ENCODE measurements at places on chromosomes 4 and X.

- no peak for DNase-seq
Observed at GRCh38 chrX:19956923-19957322, 33.9 kb downstream of the BCLAF3 start.

- no peak for DNase-seq
Observed at GRCh38 chr4:23504083-23504482, 385.8 kb downstream of the PPARGC1A start.

DNA sequence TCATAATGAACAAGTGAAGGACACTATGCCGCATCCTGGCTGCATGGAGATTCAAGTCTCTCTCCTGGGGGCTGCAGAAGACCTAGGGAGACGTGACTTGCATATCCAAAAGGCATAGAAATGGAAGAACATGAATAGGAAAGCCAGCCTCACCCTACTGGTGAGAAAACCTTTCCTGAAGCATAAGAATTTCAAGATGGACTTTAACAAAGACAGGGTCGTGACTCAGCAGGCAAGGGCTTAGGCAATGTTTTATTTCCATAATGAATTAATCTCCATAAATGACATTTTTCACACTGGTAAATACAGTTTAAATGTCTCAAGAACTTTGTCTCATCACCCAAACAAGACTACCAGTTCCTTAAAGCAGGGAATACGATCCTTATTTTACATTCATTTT lies 78.9 kb downstream of the RFC1 start:
- DNase-seq, result no peak

- DNase-seq, result no peak
Observed at GRCh38 chrX:13066391-13066790, 22.0 kb upstream of the FAM9C start.

DNA sequence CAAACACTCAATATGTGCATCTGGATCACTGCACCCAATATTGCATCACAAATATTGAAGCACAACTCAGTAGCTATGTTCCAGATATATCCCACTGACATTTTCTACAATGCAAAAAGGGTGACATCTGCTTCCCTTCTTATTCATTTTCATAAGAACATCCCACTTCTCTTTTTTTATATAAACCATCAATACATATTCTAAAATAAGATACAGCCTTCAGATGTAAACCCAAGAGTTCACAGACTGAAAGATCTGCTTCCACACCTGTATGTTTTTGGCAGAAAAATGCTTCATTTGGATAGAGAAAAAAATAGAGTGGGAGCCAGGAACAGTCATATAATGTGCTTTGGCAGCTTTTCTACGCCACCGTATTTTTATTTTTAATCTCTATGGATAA lies 815.6 kb upstream of the ADGRL3 start:
- no peak for DNase-seq

DNA sequence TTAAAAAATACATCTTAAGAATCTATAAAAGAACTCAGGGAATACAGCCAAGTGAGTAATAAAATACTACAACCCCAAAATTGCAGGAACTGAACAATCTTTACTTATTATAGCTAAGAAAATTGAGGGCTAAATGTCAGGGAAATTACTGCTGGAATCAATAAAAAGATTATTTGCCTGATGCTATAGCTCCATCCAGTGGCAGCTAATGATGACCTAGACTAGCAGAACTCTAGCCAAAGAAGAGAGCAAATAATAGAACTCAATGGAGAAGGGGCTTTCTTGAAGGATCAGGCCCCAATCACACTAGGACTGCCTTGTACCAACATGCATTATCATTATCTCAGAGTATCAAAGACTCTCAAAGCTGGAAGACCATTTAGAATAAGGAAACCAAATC lies 85.0 kb upstream of the FAM241A start:
- DNase-seq, result no peak

DNA sequence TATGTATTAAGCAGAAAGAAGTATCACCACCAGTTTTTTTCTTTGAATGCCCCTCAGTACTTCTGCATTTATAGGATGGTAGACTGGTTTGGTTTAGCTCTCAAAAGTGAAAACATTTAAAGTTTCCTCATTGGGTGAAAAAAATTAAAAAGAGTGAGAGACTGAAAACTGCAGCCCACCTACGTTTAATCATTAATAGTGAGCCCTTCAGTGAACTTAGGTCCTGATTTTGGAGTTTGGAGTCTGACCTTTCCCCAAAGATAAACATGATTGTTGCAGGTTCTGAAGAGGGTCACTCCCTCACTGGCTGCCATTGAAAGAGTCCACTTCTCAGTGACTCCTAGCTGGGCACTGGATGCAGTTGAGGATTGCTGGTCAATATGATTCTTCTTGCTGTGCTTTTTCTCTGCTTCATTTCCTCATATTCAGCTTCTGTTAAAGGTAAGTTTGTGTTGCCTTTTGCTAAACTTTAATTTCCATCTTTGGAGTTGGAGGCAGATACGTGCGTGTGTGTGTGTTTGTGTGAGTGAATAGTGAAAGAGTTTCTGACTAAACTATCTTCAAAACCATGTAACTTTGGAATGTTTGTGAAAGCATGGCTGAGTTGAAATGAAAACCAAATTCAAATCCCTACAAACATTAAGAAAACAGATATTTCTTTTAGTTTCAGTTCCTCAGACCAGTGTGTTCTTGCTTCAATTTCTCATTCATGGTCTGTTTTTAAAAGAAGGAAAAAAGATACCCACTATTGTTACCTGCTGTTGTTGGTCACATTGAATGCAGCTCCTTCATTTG lies at the start of gene MTTP:
Gene MTTP (plus strand): TSS at position 295 of the 795 bp plus-strand sequence. CDS start 86 bp downstream, at position 381.
- no peak for DNase-seq

DNA sequence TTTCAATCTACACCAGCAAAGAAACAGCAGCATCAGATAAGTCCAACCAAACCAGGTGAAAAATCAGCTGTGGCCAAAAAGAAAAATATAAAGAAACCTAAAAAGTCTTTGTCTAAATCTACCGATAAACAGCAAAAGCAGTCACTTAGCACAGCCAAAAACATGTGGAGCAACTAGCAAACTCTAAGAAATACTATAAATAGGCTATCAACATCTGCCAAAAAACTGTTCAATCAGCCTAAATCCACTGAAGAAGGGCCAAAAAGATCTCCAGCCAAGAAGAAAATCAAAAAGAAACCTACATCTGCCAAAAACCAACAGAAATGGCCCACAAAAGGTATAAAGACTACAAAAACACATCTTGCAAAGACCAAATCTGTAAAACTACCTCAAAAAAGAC lies 36.7 kb upstream of the CABS1 start:
- no peak for DNase-seq

DNA sequence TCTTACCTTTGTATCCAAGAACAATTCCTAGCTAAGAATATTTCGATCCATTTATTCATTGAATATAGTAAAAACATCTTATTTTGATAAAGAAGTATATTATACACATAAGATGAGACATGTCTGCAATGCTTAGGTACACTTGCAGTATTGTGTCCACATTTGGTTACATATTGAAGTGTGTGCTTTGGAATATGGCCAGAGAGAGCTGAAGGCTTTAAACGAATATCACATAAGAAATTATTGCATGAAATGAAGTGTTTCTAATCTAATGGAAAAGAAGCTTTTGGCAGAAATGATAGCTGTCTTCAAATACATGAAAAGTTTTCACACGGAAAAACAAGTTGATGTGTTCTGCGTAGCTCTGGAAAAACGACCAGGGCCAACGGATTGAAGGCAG lies 516.1 kb upstream of the ZFP42 start:
- no peak for DNase-seq

DNA sequence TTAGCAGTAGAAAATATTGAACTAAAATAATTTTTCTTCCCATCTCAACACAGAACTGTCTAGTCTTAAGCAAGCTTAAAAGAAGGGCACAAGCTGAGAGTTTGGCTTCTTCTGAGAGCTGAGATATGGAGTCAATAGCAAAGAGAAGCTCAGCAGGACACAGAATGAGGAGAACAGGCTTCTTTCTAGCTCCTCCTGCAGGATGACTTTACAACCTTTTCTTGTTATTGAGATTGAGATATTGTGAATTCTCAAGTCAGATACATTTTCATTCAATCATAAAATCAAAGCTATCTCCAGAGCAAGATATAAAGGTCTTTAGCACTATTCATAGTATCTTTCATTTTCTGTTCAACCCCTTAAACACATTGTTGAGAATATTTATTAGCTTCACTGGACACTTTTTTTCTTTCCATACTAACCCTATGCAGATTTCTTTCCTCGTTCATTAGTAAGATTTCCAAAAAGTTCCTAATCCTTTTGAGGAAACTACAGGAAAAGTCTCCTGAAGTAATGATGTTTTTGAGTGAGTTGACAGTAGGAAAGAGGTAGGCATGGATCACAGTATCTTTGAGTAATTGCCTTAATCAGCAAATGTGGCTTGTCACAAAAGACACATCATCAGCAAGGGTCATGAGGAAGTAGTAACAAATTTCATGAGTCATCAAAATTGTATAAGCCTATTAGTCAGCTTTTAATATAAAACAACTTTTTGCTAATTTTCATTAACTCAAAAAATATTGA lies 17.8 kb upstream of the CXCL3 start:
- no peak for DNase-seq

DNA sequence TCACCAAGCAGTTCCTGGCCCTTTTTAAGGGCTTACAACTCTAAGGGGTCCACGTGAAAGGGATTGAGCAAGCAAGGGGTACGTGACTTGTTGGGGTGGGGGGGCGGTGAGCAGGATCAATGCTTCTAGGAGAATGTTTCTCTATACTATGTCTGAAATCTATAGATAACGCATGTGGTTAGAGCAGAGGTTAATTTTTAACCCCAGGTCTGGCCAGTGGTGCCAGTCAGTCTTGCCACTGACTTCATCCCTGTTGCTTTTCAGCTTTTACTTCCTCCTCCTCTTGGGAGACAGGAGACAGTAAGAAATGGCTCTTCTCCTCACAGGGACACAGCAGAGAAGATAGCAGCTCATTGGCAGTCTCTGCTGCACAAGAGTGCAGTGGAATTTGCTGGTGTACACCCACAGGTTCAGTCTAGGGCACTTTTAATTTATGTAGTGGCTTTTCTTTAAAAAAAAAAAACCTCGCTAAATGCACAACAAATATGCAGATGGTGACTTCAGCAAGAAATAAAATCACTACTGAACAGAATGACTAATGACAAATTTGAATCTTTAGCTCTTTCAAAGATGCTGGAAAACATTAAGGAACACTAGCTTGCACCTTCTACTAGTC lies 190.5 kb downstream of the CCNG2 start:
- no peak for DNase-seq

- no peak for DNase-seq
Observed at GRCh38 chr4:73874386-73874785, 5.2 kb downstream of the CXCL1 start.

DNA sequence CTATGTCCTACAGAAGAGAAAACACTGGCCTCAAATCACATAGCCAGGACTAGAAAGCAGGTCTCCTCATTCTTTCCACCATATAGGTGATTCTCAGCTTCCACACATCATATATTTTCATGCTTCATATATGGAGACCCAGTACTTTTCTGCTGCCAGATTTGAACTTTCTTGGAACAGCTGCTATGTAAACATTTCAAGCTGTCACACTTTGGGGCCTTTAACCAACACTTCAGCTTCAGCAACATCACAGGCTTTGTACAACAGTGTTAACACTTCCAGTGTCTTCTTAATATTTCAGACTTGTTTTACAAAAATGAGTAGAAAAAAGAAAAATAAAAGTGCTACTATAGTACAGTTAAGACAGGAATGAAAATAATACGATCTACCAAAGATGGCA lies 12.6 kb downstream of the SH3RF1 start:
- no peak for DNase-seq

- DNase-seq, result no peak
Observed at GRCh38 chrX:100217547-100217946, 192.5 kb downstream of the PCDH19 start.

GRCh38 chrX:42778096-42778495 lies at the start of gene PPP1R2C:
PPP1R2C (minus strand) TSS chrX:42778163; CDS start chrX:42778079, 84 bp downstream.
- DNase-seq, result no peak

DNA sequence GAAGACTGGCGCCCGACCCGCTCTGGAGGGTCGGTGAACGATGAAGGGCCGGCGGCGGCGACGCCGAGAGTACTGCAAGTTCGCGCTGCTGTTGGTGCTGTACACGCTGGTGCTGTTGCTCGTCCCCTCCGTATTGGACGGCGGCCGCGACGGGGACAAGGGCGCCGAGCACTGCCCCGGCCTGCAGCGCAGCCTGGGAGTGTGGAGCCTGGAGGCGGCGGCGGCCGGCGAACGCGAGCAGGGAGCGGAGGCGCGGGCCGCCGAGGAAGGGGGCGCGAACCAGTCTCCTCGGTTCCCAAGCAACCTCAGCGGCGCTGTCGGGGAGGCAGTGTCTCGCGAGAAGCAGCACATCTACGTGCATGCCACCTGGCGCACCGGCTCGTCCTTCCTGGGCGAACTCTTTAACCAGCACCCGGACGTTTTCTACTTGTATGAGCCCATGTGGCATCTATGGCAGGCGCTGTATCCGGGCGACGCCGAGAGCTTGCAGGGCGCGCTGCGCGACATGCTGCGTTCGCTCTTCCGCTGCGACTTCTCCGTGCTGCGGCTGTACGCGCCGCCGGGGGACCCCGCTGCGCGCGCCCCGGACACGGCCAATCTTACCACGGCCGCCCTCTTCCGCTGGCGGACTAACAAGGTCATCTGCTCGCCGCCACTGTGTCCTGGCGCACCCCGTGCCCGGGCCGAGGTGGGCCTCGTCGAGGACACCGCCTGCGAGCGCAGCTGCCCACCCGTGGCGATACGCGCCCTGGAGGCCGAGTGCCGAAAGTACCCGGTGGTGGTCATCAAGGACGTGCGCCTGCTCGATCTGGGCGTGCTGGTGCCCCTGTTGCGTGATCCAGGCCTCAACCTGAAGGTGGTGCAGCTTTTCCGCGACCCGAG lies 568 bp downstream of the CHST7 start:
- no peak for DNase-seq

DNA sequence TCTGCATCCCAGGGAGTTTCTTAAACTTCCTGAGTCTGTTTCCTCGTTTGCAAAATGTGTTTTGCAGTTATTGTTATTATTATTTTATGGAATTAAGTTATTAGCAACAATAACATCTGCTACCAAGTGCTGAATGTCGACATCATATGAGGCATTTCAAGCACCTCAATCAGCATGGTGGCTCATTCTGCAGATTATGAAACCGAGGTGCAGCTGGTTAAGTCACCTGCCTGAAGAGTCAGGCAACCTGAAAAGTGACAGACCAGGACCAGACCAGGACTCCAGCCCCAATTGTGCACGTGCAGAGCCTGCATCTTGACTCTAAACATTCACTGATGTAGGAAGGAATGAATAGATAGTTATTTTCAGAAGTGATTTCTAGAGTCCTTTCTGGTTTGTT lies 99.8 kb downstream of the AFAP1 start:
- DNase-seq, result no peak

DNA sequence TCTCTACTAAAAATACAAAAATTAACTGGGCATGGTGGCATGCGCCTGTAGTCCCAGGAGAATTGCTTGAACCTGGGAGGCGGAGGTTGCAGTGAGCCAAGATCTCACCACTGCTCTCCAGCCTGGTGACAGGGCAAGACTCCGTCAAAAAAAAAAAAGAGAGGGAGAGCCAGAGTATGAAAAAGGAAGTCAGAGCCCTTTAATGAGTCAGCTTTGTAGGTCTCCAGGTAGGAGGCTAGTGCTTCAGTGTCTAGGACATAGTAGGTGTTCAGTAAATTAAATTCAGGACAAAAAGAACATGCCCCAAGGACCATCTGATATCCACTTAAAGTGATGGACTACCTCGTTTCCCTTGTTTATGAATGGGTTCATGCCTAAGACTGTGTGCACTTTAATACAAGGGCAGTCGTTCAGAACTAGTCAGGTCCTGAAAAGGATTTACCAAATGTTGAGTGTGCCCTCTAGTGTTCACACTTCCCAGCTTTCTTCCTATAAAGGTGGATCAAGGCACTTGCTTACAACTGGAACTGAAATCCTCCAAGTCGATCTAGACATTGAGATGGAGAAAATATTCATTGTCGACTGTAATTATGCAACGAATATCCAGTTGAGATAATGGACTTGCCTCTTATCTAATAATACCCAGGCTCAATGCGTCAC lies 29.0 kb downstream of the F9 start:
- no peak for DNase-seq
